K562 (cell line): ENCODE measurements at places on chromosomes 6 and 20.

GRCh38 chr6:17984812-17985670 is 2.4 kb downstream of the KIF13A start:
- DNase-seq: no peak

GRCh38 chr20:38170826-38171674 is 6.0 kb upstream of the TGM2 start:
- peak; percentile 42 for DNase-seq

DNA sequence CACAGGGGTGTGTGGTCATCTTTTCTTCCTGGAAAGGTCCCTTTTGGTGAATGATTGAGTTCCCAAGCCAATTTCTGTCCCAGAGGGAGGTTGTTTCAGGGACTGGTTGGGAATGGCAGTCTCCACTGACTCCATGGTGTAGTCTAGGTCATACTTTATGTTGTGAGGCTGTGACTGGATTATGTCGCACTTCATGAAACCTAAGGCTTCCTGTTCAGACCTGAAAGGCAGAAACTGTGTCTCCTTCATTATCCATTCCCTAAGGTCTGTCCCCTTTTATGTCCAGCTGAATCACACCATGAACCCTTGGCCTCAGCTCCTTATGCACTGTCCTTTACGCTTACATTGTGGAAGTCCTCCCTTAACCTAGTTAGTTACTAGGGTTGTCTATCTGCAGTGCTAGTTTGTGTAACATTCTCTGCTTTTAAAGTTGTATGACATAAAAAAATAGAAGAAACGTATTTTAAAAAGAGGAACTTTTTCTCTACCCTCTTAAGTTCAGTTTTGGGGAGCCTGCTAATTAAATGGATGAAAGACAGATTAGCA is 191.3 kb downstream of the JARID2 start:
- DNase-seq: no peak

DNA sequence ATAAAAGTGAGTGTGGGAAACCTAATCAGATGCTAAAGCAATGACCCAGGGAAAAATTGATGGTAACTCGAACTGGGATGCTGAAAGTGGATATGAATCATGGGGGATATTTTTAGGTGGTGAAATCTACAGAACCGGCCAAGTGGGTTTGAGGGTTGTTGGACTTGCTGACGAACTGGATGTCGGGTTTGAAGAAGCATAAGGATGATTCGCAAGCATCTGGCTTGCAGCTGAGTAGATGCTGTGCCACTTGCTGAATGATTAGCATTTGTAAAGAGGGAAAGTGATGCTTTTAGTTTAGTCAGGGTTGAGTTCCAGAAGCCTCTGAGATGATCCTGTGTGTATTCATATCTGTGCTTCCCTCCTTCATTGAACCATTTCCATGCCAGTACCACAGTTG is 54.9 kb downstream of the UBR2 start:
- DNase-seq: no peak

DNA sequence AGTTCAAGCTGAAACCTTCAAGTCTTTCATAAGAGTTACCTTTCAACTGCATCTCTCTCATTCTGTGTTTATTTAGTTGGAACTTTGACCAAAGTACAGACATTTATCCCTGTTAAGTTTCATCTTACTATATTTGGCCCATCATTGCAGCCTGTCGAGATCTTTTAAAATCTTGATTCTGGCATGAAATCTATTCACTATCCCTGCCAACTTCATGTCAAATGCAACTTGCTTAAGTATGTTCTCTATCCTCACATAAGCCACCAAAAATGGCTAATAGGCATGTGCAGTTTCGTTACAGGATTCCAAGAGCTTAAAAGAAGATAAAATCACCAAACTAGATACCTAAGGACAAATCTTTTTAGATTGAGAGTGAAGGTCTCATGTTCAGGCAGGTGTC is 117.5 kb upstream of the KCNQ5 start:
- DNase-seq: no peak

GRCh38 chr6:49522710-49523593 is 23.2 kb downstream of the GLYATL3 start:
- DNase-seq: no peak

DNA sequence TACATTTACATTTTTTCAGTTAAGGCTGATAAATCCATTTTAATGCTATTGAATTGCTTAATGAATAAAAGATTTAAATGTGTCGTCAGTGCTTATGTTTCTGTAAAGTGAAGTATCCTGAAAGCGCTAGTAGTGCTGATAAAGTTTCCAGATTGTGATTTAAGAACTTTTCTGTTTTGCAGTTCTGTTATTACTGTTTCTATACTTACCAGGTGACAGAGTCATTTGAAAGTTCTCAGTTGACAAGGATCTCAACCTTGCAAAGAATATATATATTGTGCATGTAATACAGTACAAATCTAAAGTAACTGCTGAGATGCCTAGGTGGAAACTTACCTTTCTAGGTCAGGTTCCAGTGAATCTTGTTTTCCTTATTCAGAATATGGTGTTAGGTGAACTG is 201.8 kb downstream of the ARID1B start:
- DNase-seq: no peak

- no peak for DNase-seq
Observed at GRCh38 chr20:19907326-19908056, 109.7 kb upstream of the NAA20 start.

GRCh38 chr6:815348-815738 is 122.4 kb upstream of the EXOC2 start:
- peak; percentile 27 for DNase-seq

DNA sequence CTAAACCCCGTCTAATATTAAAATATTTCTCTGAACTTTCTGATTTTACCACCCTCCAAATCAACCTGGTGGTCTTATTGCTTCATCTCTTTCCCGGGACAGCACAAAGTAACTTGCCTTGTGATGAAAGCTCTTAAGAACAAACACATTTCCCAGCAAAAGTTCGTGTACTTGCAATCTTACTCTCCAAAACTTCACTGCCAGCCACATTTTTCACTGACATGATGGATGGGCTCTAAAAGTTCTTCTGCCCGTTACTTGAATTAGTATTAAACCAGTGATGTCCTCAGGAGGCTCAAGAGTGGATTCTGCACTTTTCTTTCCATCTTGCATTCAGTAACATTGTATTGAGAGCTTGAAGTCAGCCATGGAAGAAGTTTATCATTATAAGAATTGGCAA is 731.6 kb upstream of the GJE1 start:
- DNase-seq: no peak

DNA sequence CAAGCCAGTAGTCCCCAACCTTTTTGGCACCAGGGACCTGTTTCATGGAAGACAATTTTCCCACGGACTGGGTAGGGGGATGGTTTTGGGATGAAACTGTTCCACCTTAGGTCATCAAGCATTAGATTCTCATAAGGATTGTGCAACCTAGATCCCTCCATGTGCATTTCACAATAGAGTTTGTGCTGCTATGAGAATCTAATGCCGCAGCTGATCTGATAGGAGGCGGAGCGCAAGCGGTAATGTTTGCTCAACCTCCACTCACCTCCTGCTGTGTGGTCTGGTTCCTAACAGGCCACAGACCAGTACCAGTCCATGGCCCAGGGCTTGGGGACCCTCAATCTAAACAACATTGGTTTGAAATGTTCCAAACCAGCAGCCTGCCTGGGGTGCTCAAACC is 137.0 kb upstream of the STXBP5 start:
- DNase-seq: no peak

DNA sequence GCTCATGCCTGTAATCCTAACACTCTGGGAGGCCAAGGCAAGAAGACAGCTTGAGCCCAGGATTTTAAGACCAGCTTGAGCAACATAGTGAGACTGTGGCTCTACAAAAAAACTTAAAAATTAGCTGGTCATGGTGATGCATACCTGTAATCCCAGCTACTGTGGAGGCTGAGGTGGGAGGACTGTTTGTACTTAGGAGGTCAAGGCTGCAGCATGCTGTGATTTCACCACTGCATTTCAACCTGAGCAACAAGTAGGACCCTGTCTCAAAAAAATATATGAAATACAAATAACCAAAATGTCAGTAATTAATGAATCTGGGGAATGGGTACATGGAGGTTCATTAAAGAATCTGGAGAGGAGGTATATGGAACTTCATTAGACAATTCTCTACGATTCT is 9.9 kb downstream of the FKBP5 start:
- no peak for DNase-seq

- peak; percentile 17 for DNase-seq
Observed at GRCh38 chr6:118565311-118565960, 17.3 kb downstream of the PLN start.

GRCh38 chr6:118253741-118254140 is 294.4 kb upstream of the PLN start:
- no peak for DNase-seq

DNA sequence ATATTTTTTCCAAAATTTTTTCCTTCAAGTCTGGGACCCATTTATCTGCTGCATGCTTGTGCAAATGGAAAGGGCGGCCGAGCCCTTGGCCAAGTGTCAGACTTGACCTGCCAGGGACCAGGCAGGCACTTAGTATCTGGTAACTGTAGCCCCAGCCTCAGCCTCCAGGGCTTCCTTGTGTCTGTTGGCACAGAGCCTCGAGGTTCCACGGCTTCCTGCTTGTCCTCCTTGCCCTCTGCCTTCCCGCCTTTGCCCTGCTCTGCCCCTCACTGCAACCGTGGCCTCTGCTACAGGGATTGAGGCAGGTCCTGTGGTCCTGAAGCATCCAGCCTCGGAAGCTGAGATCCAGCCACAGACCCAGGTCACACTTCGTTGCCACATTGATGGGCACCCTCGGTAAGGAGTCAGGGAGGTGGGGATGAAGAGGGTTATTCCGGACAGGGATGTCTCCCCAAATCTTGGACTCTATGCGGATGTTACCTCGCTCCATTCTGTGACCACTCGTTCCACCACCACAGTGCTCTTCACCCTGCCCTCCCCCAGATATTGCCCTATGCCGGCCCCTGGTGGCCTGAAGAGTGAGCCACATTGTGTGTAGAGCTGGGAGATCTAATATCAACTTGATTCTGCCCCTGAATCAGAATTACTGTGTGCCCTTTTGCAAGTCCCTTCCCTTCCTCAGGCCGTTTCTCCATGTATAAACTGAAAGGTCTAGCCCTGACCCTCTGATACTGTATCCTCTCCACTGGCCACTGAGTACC is 41.5 kb upstream of the SRF start:
- peak; percentile 75 for DNase-seq

DNA sequence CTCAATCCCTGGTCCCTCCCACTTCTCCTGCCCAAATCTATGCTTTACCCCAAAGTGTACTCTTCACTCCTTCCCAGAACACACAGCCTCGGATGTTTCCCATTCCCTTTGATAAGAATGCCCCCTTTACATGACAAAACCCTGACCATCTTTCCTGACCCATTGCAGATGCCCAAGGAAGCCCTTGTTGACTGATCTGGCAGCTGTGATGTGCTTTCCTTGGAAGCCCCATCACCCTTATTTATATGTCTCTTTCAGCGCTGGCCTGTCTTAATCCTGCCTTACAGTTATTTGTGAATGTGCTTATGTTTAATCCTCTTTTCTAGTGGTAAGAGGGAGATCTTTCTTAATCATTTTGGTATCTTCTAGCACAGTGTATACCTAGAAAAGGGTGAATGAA is 523.1 kb downstream of the CD83 start:
- no peak for DNase-seq

GRCh38 chr6:120951258-120951657 is 383.0 kb downstream of the TBC1D32 start:
- DNase-seq: no peak

GRCh38 chr20:32285621-32286371 is 8.3 kb downstream of the KIF3B start:
- peak; percentile 68 for DNase-seq

GRCh38 chr6:156406099-156406498 is 371.1 kb upstream of the ARID1B start:
- no peak for DNase-seq

DNA sequence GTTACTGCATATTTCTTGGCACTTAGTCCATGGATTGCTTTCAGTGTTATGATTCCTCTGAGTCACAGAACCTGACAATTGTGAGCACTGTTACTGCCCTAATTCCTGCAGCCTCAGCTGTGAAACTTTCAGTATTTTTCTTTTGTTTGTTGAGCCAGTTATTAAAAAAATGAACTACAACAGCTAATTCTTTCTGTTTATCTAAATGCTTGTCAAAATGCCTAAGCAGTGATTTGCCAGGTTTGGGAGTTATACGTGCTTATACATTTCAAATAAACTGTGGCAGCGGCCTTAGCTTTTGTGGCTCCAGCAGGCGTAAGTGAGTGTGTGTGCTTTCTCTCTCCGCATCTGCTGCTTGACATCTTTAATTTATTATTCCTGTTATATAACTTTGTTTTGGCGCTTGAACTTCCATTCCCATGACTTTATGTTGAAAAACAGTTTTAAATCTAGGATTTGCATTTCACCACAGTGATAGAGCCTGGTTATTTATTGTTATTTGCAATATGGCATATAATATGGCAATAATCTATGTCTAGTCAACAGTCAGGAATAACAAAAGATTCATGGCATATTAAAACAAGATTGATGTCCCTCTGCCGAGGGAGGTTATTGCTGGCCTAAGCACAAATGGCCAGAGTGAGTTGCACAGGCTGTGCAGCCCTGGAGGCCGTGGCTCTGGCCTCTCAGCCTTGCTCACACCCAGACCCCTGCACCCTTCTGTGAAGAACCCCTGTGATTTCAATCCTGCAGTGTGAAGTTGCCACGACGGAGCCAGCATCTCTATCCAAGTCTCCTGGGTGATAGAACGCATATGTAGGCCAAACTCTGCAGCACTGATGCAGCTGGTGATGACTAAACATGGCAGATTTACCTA is 303.4 kb downstream of the THBS2 start:
- DNase-seq: no peak

- DNase-seq: no peak
Observed at GRCh38 chr6:123439371-123439770, 197.4 kb downstream of the TRDN start.

GRCh38 chr20:15288106-15288505 is 950.7 kb upstream of the FLRT3 start:
- DNase-seq: no peak

- no peak for DNase-seq
Observed at GRCh38 chr20:50876063-50876685, 55.1 kb downstream of the ADNP start.

- no peak for DNase-seq
Observed at GRCh38 chr6:6600875-6601274, 12.4 kb downstream of the LY86 start.

DNA sequence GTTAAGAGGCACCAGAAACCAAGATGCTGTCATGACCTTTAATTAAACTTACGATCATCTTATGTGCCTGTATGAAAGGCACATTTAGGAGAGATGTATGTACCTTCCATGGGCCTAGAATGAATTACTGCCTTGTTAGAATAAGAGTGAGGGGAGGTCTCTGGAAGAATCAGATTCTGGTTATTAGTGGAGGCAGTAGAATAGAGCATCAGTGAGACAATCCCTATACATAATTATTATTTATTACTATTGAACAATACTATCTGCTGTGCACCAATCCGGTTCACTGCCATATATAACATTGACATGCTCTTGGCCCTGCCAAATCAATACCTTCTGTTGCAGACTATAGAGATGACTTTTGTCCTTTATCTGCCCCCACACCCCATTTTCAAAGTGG is 776.5 kb downstream of the DHX35 start:
- no peak for DNase-seq

DNA sequence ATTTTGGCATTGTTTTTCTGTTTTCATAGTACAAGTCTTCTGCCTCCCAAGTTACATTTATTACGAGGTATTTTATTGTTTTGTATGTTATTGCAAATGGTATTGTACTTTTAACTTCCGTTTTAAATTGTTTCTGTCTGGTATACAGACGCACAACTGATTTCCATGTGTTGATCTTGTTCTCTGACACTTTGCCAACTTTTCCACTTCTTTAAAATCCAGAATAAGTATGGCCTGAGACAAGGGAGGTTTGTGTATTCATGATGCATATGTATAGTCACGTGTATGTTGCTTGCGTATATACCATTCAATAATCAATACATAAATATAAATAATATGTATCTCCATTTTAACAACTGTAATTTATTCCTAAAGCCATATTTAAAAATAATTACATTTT is 41.2 kb downstream of the THBS2 start:
- peak; percentile 20 for DNase-seq
